ENCODE measurements at places on chromosomes 6 and 20.

- no peak for DNase-seq
These were observed 865 bp downstream of the STK38 start for GRCh38 chr6:36546308-36546919.

DNA sequence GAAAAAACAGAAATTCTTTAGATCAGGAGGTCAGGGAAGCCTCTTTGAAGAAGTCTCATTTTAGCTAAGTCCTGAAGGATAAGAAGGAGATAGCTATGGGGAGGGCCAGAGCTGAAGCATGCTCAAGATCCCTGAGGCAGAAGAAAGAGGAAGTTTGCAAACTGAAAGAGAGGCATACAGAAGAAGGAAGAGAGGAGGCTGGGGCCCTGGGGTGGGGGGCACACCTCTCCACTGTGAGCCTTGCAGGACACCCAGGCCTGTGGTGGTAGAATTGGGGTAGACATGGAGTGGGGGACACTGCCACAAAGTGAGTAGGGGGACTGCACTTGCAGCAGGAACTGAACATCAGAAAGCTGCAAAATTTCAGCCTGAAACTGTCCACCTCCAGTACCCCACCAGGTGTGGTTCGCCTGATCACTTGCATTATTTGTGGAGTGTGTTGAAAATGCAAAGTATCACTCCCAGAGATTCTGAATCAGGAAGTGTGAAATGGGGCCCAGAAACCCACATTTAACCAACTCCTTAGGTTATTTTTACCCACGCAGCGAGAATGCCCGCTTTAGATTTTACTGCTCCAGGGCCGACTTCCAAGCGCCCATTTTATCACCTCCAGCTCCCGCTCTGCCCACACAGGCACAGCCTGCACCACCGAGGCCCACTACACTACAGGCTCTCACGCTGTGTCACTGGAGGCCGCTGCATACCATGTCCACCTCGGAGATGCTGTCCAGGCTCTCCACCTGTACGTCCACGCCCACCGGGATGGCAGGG, 44.0 kb downstream of the GABRR2 start:
- DNase-seq, result no peak

DNA sequence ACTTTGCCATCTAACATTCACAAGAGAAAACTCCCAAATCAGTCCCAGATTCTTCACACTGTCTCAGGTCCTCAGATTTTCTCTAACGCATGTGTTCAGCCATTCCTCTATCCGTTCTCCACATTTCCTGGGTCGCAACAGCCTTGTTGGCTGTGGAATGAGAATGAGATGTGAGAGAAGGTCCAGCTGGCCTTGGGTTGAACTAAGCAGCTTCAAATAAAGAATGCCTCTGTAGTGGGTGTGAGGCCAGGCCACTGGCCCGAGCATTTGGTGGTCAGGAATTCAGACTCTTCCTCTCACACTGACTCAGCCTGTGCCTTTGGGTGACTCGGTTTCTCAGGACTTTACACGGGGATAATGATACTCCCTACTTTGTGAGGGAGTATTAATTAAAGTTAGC, 73.8 kb upstream of the CCN6 start:
- no peak for DNase-seq

DNA sequence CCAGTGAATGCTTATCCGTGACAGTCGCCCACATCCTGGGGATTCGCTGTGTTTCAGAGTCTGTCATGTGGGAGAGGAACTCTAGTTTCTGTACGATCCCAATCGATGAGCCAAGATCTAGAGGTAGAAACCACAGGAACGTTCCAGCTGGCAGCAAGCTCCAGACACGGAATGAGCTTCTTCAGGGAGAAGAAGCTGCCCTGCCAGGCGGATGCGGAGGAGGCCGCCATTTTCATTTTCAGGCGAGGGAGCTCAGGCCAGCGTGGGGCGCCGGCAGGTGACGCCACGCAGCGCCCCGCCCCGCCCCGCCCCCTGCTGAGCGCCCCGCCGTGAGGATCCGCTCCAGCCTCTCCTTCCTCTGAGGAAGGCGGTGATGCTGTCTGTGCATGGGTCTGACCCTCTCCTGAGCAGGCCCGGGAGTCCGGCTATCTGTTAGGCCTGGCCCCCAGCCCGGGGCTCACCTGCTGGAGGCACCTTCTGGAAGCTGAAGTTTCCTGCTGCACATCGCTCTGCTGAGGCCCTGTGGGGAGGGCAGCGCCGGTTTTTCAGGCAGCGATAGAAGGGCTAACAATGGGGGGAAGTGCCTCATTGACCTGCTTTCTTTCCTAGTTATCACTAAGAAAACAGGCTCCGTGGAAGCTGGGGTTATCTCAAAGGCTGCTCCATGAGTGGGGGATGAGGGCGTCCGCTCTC, 147.5 kb downstream of the ERMARD start:
- DNase-seq, result no peak

GRCh38 chr6:114007516-114007915, 36.6 kb upstream of the HDAC2 start:
- DNase-seq, result no peak

GRCh38 chr6:150899231-150899630, 33.7 kb downstream of the MTHFD1L start:
- no peak for DNase-seq

GRCh38 chr6:98946879-98947410, 801 bp downstream of the FBXL4 start:
- peak; percentile 43 for DNase-seq

GRCh38 chr6:149888093-149888492, 9.8 kb downstream of the RAET1E start:
- DNase-seq, result no peak

DNA sequence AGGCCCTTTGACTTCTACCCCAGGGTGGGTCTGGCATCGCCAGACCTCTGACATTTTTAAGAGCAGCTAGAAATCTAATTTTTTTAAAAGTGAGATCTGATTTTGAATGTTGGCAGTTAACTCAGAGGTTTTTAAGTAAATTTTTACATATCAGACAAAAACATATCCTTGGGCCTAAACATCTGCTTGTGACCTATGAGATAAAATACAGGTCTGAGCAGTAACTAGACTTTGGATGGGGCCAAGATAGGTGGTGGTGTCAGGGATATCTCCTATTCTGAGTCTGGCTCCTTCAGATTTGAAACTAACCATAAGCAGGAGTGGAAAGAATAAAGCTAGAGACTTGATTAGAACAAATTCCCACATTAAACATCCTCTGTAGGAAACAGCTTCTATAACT, 17.6 kb downstream of the RALY start:
- no peak for DNase-seq

- DNase-seq, result no peak
These were observed 3.9 kb downstream of the PLCG1 start for GRCh38 chr20:41141153-41141815.

GRCh38 chr6:109009962-109010704, 84.5 kb downstream of the SESN1 start:
- no peak for DNase-seq

DNA sequence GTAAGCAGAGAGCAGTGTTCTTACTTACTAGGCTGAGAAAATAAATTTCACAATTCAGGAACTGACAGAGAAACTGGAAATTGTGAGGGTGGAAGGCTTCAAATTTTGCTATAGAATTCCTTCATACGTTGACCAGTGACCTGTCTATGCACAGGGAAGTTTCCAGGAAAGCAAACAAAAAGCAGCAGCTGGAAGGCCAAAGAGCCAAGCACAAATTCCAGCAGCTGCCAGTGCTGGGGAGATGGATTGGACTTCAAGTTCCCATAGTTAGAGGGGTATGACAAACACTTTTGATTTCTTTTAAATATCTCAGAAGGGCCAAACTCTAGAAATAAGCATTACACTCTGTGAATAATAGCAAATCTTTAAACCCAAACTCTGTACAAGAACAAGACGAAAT, 299.1 kb upstream of the KCNQ5 start:
- no peak for DNase-seq

GRCh38 chr6:34934516-34934915, 45.5 kb downstream of the ANKS1A start:
- DNase-seq, result no peak

DNA sequence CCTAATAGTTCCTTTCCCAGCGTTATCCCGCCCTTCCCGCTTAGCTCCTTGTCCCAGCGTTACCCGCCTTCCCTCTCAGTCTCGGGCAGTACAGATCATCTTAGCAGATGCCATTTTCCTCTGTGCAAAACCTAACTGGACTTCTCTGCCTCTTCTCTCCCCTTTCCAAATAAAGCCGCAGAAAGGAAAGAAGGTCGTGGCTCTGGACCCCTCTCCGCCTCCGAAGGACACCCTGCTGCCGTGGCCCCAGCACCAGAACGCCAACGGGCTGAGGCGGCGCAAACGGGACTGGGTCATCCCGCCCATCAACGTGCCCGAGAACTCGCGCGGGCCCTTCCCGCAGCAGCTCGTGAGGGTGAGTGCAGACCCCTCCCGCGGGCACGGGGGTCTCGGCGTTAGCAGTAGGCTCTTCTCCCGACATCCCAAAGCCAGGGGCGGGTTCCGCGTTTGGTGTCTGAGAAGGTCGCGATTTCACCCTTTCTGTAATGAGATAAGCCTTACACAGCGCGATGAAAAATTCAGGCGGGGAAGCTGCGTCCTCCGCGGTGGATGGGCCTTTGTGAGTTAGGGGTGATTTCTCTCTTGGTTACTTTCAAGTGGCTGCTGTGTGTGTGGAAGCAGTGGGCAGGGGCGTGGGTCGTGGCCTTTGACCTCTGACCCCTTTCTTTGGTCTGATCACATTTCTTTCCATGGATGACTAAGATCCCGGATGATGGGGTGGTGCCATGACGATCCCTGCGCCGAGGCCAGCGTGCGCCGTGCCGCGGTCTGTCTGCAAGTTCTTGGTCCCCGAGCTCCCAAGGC, 292.7 kb downstream of the TAF4 start:
- DNase-seq, result no peak

- no peak for DNase-seq
These were observed 249.5 kb upstream of the SULF2 start for GRCh38 chr20:48034751-48035150.

DNA sequence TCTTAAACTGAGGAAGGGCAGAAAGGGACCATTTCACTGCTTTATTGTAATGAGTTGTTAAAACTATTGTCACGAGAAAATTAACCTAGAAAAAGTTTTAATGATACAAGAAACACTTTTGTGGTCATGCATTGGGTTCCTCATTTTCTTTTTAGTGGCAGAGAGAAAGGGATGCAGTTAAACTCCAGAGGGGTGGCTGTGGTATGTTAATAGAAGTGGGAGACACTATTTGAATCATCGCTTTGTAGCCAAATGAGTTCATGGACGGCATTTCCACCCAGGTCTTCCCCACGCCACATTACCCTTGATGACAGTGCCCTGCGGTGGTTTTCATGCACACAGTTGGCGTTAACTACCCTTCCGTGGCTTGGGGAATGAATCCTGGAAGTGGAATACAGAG, 235.6 kb downstream of the PLCB1 start:
- DNase-seq, result no peak

DNA sequence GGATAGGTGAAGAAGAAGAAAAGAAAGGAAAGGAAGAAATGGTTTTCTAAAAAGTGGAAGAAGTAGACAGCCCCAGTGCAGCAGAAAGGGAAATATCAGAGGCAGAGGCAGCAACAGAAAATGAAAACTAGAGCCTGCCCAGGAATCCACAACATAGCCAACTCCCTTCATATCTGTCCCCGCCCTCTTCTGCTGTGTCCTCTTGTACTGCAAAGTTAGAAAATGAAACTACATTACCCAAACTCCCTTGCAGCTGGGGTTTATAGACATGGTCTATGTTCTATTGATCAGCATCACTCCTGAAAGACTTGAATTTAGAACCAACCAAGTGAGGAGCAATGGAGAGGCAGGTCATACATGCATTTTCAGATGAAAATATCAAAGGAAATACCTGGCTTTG, 200.5 kb upstream of the PHACTR1 start:
- DNase-seq, result no peak

Data from stimulated activated CD4-positive, alpha-beta T cell treated with anti-CD3 and anti-CD28 coated beads, Interleukin-2, amount 100 ng/mL, for 24 hours (primary cell).